AG20443 (cell line): ENCODE measurements at places on chromosomes 6 and 20.

DNA sequence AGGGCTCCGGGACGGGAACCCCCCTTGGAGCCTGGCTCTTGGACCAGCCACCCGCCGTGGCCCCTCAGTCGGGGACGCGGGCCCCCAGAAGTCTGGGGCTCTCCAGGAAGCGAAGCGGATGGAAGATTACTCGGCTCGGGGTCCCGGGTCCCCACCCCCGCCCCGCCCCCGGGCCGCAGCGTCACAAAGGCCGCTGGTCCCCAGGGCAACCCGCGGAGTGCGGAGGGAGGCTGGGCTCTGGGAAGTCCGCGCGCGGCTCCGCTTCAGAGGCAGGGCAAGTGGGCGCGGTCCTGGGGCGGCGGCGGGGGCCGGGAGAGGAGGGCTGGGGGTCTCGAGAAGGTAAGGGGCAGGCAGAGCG, at the start of gene FNDC11:
Gene FNDC11, plus strand, starts transcription at position 227 of the 358 bp plus-strand sequence. CDS start 1,505 bp downstream, outside the sequence.
- peak; percentile 52 for DNase-seq

DNA sequence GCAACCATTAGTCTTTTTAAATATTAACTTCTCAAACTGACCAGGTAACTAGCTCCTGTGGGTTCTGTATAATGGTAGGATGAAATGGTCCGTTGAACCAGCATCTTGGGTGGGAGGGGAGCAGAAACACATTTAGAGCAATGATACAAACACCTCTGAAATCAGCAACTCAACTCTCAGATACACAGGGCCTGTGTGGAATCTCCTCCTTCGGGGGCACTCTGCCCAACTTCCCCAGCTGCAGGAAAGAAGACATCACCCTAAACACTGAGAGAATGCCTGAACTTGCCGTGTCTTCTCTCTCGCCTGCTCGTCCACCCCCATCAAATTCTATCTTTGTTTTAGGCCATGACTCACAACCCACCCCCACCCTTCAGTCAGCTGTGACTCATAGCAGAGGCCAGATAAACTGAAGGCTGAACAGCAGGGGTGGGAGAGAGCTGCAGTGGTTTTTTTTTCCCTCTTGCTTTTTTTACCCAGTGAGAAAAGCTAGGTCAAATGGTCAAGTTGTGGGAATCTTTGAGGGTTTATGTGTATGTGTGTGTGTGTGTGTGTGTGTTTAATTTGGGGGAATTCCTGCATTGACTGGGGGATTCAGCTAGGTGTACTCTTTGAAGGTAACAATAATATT, 593.4 kb upstream of the JAG1 start:
- peak; percentile 94 for DNase-seq

DNA sequence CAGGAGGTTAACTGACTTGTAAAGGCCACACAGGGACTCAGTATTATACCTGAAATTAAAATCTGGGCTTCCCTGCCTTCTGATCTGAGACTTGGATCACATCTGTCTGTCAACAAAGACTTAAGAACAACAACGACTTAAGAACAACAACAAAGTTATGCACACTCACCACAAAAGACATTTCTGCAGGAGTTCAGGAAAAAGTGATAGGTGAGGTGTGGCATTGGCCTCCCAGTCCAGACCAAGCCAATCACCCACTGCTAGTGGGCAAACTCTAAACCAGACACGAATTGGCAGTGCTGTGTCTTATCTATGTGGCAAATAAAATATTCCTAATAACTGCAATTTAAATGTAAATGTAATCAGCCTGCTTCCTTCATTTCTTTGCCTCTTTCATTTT, 61.3 kb downstream of the PRDM1 start:
- no peak for DNase-seq

DNA sequence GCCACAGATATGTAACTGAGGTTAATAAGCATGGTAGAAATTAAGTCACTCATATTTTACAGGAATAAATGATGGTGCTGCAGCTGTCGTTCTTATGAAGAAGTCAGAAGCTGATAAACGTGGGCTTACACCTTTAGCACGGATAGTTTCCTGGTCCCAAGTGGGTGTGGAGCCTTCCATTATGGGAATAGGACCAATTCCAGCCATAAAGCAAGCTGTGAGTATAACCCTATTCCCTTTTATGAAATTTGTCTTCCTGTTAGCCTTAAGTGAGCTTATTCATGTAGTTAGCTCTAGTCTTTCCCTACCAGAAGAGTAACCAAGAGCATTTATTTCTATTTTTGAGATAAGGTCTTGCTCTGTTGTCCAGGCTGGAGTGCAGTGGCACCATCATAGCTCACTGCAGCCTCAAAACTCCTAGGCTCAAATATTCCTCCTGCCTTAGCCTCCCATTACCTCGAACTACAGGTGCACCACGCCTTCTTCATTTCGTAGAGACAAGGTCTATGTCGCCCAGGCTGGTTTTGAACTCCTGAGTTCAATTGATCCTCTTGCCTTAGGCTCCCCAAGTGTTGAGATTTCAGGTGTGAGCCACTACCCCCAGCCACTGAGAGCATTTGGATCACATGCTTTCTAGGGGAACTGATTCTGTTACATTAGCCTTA, 12.0 kb downstream of the TCP1 start:
- no peak for DNase-seq

DNA sequence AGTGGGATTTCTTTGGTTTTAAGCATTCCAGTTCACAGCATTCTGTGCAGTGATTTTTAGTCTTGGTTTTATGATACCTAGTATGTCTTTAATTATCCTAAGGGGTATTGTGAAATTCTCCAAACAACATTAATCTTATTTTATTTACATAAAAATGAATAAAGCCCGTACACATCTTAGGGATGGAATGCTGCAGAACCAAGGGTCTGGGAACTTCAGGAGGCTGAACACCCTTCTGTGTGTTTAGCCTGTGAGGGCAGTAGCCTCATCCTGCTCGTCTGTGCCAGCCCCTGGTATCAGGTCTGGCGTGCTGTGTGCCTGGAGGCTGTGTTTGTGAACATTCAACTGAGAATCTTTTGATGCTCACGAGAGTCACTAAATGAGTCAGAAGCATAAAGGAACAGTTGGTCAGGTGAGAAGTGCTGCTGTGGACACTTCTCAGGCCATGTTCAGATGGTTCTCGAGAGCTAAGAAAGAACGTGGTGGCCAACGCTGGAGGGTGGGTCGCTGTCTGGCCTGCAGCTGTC, 25.2 kb upstream of the C20orf204 start:
- DNase-seq = peak; percentile 47

DNA sequence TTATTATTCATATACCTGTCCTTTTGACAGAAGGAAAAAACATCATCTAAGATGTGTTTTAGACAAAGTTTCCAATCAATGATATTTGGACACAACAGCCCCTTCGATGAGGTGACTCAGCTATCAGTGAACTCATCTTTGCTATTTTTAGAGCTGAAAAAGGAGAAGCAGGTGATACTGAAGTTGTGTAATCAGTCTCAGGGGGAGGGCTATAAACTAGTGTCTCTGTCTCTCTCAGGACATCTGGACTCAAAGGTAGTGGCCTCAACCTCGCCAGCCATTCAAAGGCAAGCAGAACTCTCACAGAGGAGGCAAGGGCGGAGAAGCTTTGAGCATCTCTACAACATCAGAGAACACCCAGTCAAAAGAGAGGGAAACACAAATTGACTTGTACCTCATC, 135.4 kb downstream of the BFSP1 start:
- no peak for DNase-seq

GRCh38 chr6:164283574-164283973, 869.1 kb downstream of the QKI start:
- DNase-seq = no peak

- no peak for DNase-seq
Measured at GRCh38 chr6:168072730-168073129, 6.3 kb downstream of the FRMD1 start.

DNA sequence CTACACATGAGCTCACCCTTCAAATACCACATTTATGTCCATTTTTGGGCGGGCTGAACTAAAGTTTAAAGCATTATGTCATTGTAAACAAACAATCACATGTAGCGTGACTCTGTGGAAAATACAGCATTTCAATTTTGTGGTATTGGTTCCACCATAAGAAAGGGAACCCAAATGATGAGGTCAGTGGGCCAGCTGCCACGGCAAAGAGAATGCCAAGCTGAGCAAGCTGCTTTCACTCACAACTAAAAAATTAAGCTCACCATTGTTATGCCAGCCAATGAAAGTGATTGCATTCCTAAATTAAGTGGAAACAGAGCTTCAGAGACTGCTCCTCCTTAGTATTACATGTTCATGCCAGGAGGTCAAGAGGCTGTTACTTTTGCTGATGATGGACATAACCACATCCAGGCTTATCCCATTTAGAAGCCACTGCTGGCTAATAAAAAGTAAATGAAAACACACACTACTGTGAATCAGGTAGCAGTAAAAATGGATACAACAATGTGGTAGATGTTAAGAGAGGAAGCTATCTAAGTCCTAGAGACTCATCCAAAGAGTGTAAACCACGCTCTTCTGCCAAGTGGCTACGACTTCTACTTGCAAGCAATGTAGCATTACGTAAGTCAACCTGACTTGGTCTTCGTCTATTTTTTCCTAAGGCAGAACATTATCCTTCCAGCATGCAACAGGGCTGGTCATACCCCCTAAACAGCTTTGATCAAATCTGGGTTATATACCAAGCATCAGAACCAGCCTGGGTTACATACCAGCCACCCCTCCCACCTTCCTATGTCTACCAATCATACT, 164.8 kb downstream of the BACH2 start:
- peak; percentile 73 for DNase-seq

GRCh38 chr6:42366011-42366705, 85.6 kb downstream of the TRERF1 start:
- no peak for DNase-seq

GRCh38 chr6:129486327-129486726, 223.7 kb downstream of the ARHGAP18 start:
- no peak for DNase-seq

DNA sequence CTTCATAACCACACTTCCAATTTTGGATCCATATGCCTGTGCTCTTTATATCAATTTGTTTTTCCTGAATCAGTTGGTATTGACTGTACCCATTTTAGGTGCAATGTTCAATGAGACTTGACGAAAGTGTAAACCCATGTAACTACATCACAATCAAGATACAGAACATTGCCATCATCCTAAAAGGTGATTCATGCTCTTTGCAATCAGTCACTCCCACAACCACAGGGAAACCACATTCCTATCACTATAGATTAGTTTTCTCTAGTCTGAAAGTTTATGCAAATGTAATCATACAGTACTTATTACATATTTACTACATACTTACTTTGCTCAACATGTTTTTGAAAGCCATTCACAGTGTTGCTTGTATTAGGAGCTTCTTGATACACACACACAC, 167.4 kb downstream of the ADGRG6 start:
- DNase-seq = no peak

- no peak for DNase-seq
Measured at GRCh38 chr20:58886546-58886945, 34.0 kb downstream of the GNAS start.

GRCh38 chr20:2709205-2709981, 16.8 kb downstream of the EBF4 start:
- no peak for DNase-seq

DNA sequence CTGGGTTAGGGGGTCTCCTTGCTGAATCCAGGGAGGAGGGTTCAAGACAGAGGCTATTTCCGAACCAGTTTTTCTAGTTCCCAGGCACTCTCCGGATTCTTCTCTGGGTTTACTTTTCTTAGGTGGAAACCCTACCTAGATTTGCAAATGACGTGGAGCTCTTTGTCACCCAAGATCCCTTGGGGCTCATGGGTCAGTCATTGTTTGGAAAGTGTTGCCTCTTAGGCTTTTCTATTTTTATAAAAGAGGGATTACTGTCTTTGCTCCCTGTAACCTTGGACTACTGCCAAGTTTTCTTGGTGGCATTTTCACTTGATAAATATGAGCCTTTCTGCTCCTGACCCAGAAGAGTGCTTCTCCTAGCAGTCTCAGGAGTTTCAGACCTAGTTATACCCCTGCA, 33.6 kb downstream of the FAM209B start:
- no peak for DNase-seq

GRCh38 chr6:52643158-52643557, 27.8 kb upstream of the TMEM14A start:
- no peak for DNase-seq

DNA sequence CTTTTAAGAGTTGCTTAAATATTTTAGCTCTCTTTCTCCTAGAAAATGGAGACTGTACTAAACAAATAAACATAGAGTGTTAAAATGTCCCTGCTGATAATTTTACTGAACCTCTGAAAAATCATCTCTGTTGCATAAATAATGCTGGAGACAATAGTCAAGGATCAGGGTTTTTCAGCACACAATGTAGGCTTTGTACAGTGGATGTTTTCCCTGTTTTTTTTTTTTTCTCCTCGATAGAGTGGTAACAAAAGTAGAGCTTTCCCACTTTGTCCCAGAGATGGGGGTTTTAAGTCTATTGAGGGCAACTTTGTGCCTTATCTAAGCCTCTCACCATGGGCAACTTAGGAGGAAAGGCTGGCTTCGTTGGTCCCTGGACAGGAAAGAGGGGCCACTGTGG, 222.6 kb upstream of the HDDC2 start:
- no peak for DNase-seq

DNA sequence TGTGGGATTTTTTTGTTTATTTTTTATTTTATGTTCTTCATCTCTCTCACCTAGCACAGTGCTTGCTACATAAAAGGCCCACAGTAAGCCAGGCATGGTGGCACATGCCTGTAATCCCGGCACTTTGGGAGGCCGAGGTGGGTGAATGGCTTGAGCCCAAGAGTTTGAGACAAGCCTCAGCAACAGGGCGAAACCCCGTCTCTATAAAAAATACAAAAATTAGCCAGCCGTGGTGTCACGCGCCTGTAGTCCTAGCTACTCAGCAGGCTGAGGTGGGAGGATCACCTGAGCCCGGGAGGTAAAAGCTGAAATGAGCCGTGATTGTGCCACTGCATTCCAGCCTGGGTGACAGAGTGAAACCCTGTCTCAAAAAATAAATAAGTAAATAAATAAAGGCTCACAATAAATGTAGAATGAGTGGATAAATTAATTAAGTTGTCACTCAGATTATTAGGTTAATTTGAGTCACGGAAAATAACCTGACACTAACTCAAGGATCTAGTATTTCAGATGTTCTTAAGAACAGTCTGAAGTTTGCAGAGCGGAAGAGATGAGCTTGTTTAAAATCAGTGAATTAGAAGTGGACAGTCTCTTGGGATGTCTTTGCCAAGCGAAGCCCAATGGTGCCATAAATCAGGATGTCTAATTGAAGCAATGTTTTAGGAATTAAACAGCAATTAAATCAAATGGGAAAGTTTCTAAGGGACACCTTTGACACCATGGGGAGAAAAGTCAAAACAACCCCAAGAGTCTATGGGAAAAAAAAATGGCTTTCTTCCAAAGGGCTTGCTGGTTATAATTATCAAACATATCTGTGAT, 214.4 kb downstream of the ZNF217 start:
- no peak for DNase-seq
